ENCODE measurements at places on chromosomes 5 and 9. TPM values are rescaled to one million over a fixed set of nuclear protein-coding genes. Genes with fewer than 3 reads are reported as not detected.
A peak's percentile ranks its signal among the peaks of the same experiment; 100 is the strongest.

The CCL21 gene
- total RNA-seq, result 4.1 TPM

The AGXT2 gene
- not detected for total RNA-seq

The PPP1R26 gene
- 11.4 TPM for total RNA-seq

The CNTNAP3B gene
- total RNA-seq, result 0.76 TPM

DNA sequence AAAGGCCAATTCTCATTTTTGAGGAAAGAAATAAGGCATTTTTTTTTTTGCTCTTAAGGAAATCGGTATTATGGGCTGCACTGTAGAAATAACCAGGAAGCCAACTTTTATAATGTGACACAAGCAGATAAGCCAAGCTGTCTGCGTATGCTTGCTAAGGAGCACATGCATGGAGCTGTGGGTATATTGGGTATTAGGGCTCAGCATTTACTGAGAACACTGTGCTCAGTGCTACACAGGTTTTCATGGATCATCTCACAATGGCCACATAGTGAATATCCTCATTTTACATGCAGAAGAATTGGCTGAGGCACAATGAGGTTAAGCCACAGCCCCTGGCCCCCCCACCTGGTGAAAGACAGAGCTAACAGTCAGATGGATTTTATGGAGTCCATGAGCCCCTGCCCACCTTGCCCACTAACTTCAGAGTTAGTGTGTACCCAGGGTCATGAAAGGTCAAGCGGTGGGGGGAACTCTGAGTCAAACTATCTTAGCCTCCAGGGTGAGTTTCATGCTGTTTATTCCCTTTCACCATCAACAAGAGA lies 204.8 kb downstream of the SPATA31A6 start:
- no peak for DNase-seq

- DNase-seq, result no peak
These were observed 238.1 kb downstream of the GAS1 start for GRCh38 chr9:86708918-86709835.

GRCh38 chr5:125143011-125143410 lies 396.6 kb upstream of the ZNF608 start:
- DNase-seq, result no peak

GRCh38 chr9:132166599-132166998 lies 4.7 kb downstream of the NTNG2 start:
- DNase-seq, result no peak

- DNase-seq, result no peak
These were observed 120.1 kb upstream of the ZNF608 start for GRCh38 chr5:124866355-124867136.

GRCh38 chr9:34652602-34653000 lies 616 bp downstream of the IL11RA start:
- no peak for DNase-seq

DNA sequence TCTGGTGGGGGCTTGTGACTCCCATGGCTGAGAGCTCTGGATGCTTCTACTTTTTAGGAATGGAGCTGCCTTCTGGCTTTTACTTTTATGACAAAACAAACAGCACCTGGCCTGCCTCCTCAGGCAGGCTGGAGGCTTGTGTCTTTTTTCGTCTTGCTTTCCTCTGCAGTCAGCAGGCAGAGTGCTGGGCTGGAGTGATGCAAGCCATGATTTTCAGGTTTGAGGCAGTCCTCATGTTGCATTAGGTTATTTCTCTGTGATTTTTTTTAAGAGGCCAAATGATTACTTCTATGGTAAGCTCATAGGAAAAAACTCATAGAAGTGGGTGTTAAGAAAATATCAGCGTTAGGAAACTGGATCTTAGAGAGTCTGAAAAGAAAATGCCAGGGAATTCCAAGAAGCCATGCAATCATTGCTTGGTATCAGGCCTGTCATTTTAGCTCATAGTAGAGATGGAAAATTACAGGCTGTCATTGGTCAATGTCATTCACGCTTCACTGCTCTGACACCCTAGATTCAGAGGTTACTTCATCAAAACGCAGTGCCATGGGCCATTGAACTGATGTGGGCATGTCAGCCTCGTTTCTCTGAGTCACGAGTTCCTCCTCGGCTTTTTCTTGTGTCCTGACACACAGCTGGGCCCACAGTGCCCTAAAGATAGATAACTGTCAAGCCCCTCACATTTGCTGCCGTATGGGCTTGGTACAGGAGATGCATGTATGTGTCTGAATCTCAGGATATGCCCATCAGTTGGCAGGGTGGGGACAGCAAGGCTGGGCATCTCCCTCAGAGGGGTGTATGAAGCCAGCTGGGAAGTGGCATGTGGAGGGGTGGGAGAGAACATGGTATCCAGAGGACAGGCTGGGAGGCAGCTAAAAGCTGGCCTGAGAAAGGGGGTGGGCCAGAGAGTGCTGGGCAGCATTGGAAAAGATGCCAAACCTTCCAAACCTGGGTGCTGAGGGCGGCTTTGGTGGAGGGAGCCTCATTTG lies 151.8 kb downstream of the HSPA4 start:
- DNase-seq, result no peak

DNA sequence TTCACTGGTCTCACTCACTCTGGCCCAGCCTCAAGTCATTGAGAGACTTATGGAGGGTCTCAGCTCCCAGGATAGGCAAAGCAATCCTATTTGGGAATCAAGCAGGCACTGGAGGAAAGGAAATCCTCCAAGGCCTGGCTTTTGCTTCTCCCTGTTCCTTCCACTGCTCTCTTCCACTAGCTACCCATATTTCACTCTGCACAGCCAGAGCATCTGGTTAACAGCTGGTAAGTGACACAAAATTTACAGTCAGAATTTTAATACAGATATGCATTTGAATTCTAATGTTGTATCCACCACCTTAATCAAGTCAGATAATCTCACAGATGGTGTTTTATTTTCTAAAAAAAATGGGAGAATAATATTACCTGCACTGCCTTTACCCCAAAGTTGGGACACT lies 868 bp upstream of the C1QTNF2 start:
- no peak for DNase-seq

DNA sequence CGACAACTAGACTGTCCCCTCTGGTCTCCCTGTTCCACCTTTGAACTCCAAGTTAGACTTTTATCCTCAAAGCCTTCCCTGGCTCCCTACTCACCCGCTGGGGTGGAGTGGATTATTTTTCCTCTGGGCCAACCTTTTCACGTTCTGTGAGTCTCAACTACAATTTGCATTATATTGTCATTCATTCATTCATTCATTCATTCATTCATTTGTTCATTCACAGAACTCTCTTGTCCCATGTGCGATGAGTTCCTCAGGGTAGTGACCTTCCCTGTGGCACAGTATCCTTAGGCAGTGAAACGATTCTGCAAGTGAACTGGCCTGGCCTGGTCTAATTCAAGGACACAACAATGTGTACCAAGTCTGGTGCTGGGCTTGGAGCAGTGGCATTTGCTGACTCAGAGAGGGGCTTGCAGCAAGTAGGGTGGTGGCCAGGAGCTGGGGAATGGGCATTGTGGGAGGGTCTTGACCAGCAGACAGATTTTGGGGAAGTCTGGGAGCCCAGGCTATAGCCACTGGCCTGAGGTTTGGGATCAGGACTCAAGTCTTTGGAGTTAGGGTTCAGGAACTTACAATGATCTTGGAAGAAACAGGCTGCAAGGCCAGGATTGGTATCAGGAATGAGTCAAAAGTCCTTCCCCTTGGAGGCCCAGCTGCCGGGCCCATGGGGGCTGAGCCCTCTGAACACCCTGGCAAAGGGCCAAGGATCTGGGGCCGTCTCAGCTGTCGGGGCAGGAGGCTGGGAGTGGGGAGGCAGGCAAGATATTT lies 37.2 kb upstream of the COL15A1 start:
- peak; percentile 40 for DNase-seq

Data from pancreas (tissue), 10 donors.